ENCODE measurements at places on chromosomes 2 and 18.

GRCh38 chr2:65550246-65550645, 117.8 kb upstream of the SPRED2 start:
- no peak for DNase-seq

DNA sequence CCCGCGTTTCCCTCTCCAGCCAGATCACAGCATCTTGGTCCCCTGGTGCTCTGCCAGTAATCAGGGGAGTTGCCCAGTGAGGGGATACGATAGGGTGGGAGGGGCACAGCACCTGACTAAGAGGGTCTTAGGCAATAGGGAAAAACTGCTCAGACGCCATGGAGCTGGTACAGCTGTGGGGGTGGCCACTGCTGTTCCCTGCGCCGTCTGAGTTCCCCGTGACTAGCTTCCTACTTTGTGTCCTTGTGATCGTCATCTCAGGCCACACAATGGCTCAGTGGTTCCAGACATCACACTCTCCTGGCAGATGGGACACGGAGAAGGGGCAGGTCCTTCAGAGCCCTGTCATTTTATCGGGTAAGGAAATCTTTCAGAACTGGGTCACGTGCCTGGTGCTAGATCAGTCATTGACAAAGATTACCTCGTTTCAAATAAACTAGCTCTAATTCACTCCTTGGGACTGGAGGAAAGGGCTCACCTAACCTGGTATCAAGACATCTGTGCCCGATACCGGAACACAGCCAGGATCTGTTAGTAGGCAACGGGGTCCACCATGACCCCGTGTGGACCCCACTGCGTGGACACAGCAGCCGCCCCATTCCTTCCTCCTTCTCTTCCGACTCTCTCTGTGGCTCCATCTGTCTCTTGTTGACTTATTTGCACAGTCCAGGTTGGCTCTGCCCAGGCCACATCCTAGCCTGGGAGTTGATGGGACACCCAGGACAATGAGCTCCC, 101.6 kb downstream of the PTGR3 start:
- DNase-seq = no peak

DNA sequence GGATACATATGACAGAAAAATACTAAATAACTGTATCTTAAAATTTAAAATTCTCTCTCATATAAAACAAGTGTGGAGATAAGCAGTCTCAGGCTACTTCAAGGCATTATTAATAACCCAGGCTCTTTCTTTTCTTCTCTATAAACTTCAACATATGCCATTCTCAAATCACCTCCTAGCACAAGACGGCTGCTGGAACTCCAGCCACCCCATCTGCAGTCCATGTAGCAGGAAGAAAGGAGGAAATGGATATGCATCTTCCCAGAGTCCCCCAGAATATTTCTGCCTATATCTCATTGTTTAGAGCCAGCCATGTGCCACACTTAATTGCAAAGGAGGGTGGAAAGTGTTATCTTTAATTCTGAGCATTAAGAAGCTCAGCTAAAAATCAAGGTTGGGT, 35.3 kb upstream of the NEB start:
- DNase-seq = no peak

GRCh38 chr18:13513021-13513420, 213.3 kb downstream of the FAM210A start:
- DNase-seq = no peak

DNA sequence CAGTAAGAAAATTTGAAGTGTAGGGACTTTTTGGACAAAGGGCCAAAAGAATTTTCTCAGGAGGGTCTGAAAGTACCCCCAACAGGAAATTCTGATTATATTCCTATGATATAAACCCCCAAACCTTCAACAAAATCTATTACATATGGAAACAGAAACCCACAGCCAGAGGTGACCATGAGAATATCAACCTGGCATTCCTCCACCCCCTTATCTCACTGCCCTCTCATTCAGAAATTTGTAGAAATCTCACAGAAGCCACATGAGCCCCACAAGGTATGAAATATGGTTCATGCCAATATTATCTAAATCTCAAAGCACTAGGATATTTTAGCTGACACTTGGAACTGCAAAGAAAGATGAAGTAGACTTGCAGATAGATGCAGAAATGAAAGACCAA, 31.0 kb upstream of the RBBP8 start:
- DNase-seq = no peak

DNA sequence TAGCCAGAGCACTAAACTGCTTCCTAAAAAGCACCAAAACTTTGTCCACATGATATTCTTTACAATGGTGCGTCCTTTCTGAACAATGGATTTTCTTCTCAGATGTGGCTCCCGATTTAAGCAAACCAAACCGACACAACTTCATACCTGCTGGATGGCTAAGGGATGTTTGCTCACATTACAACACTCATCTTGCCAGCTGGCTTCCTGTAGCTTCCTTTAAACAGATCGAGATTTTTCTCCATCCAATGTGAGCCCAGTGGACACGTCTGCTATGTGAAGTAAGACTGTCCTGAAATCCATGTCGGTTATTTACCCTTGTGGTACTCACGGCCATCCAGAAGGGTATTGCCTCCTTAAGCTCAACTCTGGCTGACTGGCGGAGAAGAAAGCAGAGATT, 126.5 kb downstream of the MAPK4 start:
- no peak for DNase-seq

All from endothelial cell (in vitro differentiated cells).